ENCODE measurements at places on chromosomes 5 and 9.
A peak's percentile ranks its signal among the peaks of the same experiment; 100 is the strongest.

- DNase-seq = no peak
These were observed 28.0 kb downstream of the GDNF start for GRCh38 chr5:37811866-37812265.

DNA sequence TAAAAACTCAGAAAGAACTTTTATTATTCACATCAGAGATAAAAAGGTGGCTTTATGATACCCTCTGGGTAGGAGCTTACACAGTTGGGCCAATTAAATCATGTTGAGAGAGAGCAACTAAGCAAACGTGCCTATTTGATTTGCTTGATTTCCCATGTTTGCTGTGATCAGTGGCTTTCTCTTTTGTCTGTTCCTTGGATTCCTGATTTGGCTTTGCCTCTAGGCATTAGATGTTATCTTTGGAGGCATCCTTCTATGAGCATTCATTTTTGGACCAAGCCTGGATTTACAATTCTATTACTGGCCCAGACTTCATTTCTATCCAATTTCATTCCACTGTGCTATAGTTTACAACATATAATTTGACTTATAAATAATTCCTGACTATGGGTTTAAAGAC lies 35.9 kb downstream of the VCAN start:
- DNase-seq = no peak

DNA sequence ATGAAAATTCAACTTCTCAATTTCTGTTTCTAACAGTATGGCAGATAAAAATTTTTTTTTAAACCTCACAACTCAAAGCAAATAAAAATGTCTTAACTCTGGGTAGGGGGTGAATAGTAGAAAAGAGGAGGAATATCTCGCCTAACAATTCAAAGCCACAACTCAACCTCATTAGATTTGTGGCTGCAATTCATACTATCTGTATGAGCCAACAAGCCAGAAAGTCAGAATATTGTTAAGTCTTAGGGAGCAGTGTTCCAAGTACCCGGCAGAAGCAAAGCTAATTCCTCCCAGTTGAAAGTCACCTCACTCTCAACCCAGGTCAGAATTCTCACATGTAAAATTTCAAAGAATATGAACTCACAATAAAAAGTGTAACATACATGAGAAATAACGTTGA lies 15.0 kb downstream of the PJA2 start:
- no peak for DNase-seq

DNA sequence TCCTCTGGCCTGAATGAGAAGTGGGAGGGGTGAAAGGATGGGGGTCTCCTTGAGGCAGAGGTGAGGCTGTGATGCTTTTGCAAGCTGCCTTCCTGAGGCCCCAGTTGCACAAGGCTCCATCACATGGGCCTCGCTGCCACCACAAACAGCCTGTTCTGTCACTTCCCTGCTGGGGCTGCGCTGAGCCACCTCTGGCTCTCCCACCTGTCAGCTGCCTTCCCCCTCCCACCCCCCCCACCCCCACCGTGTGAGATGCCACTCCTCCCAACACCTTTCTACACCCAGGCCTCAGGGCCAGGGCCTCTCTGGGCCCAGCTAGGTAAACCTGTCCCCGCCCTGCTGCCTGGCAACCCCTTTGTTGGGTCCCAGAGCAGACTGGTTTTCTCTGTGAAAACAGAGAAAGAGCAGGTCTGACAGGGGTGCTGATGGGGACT lies 4.5 kb upstream of the PDLIM4 start:
- no peak for DNase-seq

GRCh38 chr9:130523921-130524320 lies 55.5 kb upstream of the FUBP3 start:
- no peak for DNase-seq

GRCh38 chr9:137433916-137434431 lies 7.2 kb downstream of the ENTPD8 start:
- DNase-seq = no peak

GRCh38 chr5:33257807-33258429 lies 182.8 kb upstream of the TARS1 start:
- no peak for DNase-seq

DNA sequence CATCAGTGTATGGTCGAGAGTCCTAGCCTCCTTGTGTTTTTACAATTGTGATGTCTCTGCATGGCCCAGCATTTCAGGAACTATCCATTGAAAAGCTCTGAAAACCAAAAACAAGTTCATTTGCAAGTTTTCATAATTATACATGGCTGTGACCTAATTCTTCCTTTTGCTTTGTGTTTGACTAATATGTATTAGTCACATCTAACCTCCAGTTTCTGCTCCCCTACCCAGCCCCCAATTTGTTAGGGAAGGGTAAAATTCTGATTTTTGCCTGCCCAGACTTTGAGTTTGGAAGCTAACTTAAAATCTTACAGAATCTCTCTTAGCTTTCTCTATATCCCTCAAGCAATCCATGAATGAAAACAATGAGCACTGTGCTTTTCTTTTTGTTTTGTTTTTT lies 128.2 kb upstream of the SEMA6A start:
- no peak for DNase-seq

GRCh38 chr5:148794275-148794674 lies 32.1 kb upstream of the ADRB2 start:
- no peak for DNase-seq

- no peak for DNase-seq
These were observed 146.6 kb upstream of the SLC24A2 start for GRCh38 chr9:19935422-19935821.

- DNase-seq = no peak
These were observed 749 bp downstream of the SOWAHA start for GRCh38 chr5:132813599-132814502.

DNA sequence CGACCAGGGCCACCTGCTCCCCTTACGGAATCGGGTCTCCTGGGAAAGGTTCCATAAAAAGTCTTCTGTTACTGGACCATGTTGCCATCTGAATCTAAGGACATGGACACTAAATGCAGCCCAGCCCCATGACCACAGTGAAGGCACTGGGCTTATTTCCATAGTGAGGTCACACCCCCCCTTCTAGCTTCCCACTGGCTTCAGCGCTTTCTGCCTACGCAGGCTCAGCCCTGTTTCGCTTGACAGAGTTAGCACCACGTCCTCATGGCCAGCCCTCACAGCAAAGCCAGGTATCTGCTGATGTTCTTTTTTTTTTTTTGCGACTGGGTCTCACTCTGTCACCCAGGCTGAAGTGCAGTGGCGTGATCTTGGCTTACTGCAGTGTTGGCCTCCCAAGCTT lies 14.1 kb downstream of the UCK1 start:
- no peak for DNase-seq

- peak; percentile 20 for DNase-seq
These were observed 205.2 kb upstream of the ZNF608 start for GRCh38 chr5:124951661-124952060.

GRCh38 chr5:2387634-2388325 lies 363.7 kb downstream of the IRX2 start:
- DNase-seq = no peak

DNA sequence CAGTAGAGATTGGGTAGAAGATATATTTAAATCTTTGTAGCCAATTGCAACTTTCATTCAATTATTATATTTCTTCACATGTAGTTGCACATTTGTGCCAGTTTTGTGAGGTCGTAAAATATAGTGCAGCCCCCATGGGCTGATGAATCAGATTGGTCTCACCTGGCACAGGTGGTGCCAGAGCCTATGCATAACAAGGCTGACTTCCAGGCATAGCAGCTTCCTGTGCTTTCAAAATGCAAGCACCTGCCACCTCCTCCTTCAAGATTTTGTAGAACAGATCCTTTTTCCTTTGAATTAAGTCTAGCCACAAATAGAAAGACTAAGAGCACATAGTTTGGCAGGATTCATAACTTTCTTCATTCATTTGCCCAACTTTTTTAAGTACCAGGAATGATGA lies 87.1 kb downstream of the STARD4 start:
- no peak for DNase-seq

GRCh38 chr9:101460965-101461364 lies 25.4 kb upstream of the ALDOB start:
- no peak for DNase-seq

DNA sequence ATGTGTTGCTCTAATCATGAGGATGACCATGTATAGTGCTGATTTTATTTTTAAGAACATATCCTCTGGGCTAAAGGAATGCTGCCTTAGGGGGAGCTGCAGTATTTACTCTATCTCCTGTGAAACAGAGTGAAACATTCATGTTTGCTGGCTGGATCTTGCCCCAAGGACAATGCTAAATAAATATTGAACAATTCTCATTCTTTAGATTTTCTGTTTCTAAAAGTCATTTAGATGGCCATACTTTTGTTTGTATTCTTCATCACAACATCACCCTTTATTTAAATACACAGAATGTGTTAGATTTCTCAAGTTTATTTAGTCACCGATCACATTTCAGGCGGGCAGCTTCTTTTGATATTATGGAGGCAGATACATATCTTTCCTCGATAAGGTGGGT lies 103.3 kb downstream of the ARHGEF28 start:
- no peak for DNase-seq

DNA sequence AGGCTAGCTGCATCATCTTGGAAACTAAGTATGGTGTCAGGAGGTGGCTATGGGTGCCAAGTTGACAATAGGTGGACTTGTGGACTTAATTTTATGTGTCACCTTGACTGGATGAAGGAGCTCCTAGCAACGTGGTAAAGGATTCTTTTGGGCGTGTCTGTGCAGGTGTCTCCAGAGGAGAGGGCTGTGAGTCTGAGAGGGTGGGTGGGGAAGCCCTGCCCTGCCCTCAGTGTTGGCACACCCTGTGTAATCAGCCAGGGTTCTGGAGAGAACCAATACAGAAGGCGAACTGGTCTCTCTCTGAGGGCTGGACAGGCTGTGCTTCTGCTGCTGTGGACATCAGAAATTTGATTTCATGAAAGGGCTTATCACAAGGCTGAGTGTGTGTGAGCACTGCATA lies 61.0 kb downstream of the GTF3C4 start:
- no peak for DNase-seq

DNA sequence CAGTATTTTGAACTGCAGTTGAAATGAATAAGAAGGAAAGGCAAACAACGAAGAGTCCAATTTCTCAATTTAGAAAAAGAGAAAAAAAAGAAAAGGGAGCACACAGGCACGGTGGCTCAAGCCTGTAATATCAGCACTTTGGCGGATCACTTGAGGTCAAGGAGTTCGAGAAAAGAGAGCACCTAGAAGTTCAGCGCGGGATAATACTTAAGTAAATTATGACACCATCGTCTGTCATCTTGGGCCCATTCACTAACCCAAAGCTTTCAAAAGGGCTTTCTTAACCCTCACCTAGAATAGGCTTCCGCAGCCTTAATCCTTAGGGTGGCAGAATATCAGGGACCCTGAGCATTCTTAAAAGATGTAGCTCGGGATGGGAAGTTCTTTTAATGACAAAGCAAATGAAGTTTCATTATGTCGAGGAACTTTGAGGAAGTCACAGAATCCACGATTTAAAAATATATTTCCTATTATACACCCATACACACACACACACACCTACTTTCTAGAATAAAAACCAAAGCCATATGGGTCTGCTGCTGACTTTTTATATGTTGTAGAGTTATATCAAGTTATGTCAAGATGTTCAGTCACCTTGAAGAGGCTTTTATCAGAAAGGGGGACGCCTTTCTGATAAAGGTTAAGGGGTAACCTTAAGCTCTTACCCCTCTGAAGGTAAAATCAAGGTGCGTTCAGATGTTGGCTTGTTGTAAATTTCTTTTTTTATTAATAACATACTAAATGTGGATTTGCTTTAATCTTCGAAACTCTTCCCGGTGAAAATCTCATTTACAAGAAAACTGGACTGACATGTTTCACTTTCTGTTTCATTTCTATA lies 602 bp upstream of the CD274 start:
- no peak for DNase-seq

DNA sequence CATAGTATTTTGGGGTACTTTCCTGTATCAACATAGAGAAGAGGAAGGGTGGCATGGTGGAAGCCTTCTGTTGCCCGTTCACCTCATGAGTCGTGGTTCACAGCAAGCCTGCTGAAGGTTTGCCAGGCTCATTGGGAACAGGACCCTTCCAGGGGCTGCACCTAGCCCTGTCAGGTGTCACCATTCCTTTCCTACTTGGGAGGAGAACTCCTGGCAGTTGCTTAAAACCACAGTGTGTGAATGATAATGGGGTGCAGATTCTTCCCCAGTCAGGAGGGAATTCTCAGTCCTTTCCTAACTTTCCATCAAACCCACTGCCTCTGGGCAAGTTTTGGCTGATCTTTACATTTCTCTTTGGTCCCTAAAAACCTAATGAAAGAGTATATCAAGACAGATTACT lies 99.4 kb upstream of the CTNND2 start:
- DNase-seq = no peak

GRCh38 chr5:152560512-152561137 lies 155.5 kb upstream of the NMUR2 start:
- DNase-seq = peak; percentile 39

GRCh38 chr9:109013679-109014607 lies 644 bp upstream of the CTNNAL1 start:
- no peak for DNase-seq

- no peak for DNase-seq
These were observed 16.9 kb downstream of the SLC25A48 start for GRCh38 chr5:135851186-135851914.

DNA sequence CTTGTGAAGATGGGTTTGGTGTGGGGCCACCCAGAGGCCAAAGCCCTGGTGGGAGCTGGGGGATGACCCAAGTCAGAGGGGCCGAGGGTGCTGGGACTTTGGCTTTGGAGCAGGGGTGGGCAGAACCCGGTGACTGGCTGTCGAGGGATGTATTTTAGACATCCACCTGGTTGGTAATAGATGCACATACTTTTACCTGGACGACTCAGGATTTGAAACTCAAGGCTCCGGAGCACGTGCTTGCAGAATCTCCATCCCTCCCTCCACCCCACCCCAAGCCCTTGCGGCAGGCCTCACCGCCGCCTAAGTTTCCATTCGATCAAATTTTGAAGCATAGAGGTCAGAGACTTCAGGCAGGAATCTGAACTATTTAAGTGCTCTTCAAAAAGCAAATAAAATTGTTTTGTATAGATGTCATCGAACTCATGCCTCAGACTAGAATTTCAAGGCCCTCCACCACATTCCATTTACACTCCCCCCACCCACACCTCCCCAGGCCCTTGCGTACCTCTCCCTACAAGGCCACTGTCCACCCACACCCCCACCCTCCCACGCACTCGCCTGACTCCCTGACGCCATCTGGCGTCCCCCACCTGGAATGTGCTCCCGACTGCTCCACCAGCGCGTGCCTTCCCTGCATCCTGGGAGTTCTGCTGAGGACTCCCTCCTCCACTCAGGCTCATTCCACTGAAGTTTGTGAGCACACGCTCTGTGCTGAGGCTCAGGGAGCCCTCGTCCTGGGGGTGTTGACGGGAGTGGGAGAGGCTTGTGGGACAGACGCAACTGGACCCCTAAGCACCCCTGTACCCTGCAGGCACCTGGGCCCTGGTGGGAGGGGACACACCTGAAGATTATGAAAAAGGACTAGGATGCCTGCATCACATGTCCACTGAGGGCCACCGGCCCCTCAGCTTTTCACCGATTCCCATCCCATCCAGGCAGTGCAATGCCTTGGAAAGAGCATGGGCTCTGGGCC lies 56.4 kb upstream of the RPL26L1 start:
- peak; percentile 9 for DNase-seq

- no peak for DNase-seq
These were observed 439.1 kb upstream of the KIF2A start for GRCh38 chr5:61866930-61867329.

GRCh38 chr9:19551124-19551929 lies 142.5 kb downstream of the ACER2 start:
- no peak for DNase-seq
